Naive thymus-derived CD4-positive, alpha-beta T cell (primary cell): ENCODE measurements at places on chromosomes 1 and 21. TPM values are rescaled to one million over a fixed set of nuclear protein-coding genes. Genes with fewer than 3 reads are reported as not detected.
A peak's percentile ranks its signal among the peaks of the same experiment; 100 is the strongest.

- peak; percentile 20 for DNase-seq
These were observed 46.1 kb upstream of the BACE2 start for GRCh38 chr21:41121785-41122415.

DNA sequence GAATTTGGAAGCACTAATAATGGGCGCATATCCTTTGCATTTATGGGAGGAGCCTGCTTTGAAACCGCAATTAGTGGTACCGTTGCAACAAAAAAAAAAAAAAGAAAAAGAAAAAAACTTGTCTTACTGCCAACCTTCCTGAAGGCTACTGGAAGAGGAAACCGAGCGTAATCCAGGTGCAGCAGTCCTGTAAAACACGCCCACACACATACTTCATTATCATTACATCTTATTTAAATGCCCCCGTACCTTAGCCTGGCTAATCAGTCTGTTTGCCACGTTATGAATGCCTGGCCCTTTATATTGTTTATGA lies 686 bp upstream of the ZNF281 start:
- no peak for DNase-seq

GRCh38 chr21:15306271-15306670 lies 241.5 kb upstream of the NRIP1 start:
- DNase-seq, result no peak

GRCh38 chr1:72830606-72831390 lies 548.5 kb upstream of the NEGR1 start:
- DNase-seq, result no peak

DNA sequence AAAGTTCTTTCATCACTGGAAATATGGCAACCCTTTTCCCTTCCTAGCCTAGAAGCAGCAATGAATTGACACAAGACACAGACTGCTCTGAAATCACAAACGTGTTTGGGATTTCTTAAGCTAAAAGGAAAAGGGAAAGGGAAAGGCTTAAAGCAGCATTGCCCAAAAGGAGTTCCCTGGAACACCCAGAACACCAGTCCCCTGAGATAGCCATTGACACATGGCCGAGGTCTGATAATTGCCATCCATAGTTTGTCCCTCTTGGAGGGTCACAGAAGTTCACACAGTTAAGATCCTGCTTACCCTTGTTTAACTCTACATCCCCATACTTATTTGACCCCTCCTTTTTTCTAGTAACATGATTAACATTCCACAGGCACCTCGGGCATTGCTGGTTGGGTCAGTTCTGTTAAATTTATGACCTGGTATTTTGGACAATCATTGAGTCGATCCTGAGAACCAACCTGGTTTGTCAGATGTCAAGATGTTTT lies 72.9 kb downstream of the ZNF281 start:
- no peak for DNase-seq

GRCh38 chr1:204331847-204332487 lies 27.8 kb downstream of the PLEKHA6 start:
- no peak for DNase-seq

DNA sequence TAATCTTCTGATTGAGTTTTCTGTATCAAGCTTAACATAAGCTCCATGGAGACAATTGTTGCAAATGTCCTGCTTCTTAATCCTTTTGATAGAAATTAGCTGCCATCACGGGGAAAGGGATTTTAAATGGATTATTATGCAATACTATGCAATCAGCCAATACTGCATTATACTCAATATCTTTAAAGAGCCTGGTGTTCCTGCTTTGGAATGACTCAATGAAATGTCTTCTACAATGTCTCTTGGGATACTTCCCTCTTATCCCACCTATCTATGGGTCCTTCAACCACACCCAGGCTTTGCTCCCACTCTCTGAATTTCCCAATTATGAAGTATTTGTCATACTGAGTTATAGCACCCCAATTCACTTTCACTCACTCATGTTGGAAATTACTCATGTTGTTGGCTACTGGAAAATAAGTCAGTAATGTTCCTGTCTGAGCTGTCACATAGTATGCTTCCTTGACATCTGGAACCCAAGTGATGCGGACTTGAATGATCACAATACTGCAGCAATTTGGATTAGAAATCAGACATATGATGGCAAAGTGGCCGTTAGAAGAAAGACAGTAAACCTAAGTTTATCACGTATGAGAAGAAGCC lies 85.0 kb downstream of the TPR start:
- no peak for DNase-seq

DNA sequence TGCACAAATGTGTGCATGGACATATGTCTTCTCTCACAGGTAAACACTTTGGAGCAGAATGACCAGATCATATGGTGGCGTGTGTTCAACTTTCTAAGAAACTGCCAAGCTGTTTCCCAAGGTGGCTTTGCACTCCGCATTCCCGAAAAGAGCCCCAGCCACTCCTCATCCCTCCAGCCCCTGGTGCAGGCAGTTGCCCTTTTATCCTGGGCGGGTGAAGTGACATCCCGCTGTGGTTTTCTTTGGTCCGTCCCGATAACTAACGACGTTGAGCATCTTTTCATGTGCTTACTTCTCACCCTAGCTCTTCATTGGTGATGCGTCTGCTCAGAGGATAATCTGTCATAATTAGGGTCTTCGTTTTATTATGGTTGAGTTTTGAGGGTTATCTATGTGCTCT lies 612.5 kb downstream of the MATN1 start:
- no peak for DNase-seq

GRCh38 chr1:203275656-203276272 lies 29.6 kb upstream of the BTG2 start:
- no peak for DNase-seq

- no peak for DNase-seq
These were observed 302.7 kb downstream of the DUSP10 start for GRCh38 chr1:221439008-221439746.

DNA sequence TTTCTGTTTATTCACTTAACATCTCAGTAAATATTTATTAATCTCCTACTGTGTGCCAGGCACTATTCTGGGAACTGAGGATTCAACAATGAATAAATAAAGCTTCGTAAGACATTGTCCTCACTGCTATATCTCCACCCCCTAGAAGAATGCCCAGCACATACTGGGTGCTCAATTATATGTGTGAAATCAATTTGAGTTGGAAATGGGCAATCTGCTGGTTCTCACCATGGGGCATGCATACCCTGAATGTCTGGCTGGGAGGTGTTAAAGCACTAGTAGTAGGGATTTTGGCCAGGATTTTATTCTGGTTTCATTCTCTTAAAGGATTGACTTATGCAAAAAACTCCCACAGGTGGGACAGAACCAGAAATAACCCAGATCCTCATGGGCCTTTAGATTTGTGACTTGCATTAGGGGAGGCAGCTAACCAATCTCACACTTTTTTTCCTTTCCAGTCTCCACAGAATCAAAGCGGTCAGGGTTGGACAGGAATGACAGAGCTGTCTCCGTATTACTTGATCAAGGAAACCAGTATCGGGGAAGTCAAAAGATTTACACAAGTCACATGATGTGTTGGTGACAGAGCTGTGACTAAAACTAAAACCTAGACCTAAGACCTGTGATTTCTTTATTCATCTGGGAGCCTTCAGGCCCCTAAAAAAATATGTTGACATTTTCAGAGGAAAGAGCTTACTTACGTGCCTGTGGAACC lies 12.8 kb downstream of the GFI1 start:
- no peak for DNase-seq

DNA sequence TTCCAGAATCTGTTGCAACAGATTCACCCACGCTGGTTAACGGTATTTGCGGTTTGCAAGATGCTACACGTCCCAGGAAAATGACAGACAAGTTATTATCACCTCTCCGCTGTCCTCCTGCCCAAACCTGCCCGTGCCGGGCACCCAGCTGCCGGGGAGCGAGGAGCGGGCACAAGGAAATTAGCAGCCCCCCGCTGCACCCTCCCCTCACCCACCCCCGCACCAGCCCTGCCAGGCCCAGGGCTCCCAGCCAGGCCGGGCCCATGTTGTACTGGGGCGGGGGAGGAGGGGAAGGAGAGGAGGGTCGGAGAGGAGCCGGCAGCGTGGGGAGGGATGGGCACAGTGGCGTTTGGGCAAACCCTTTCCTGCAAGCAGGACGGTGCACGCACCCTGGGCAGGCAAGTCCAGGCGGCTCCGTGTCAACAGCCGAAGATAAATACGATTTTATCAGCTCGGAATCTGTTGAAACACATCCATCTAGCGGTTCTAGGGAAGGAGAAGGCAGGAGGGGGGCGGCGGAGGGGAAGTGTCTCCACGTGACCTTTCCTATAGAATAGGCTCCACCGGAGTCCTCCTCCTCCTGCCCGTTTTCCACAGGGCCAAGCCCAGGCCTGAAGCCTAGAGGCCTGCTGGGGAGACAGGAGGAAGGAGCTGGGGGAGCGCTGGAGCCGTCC lies 35.1 kb upstream of the CCDC27 start:
- no peak for DNase-seq

- DNase-seq, result no peak
These were observed 3.1 kb downstream of the BNIPL start for GRCh38 chr1:151039521-151039920.

GRCh38 chr21:33387294-33387693 lies 15.9 kb upstream of the IFNGR2 start:
- DNase-seq, result no peak

- DNase-seq, result no peak
These were observed 290.2 kb downstream of the KIF26B start for GRCh38 chr1:245444945-245445344.

GRCh38 chr1:225848030-225848955 lies 33.9 kb downstream of the TMEM63A start:
- peak; percentile 57 for DNase-seq

DNA sequence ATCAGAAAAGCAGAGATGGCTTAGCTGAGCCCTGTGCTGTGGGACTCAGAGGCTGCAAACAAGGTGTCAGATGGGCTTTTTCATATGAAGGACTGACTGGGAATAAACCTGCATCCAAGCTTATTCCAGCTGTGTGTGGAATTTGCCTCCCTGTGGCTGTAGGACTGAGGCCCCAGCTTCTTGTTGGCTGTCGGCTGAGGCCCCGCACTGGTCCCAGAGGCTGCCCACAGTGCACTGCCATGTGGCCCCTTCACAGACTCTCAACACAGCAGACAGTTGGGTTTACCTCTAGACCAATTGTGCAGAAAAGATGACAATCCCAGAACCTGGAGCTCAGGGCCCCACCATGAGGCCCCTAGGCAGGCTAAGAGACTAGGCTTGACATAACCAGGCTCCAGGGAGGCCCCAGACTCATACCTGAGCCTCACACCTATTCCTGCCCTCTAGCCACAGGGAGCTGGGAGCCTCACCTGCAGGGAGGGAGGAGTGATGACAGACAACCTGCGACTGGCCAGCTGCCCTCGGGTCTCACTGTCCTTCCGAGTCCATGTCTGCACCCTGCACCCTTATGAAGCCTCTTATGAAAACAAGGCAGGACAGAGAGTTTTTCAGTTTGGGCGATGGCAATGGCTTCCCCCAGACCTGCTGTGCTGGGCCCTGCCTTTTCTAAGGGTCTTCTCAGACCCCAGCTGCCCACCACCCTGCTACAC lies 615.5 kb downstream of the NPHP4 start:
- DNase-seq, result no peak

DNA sequence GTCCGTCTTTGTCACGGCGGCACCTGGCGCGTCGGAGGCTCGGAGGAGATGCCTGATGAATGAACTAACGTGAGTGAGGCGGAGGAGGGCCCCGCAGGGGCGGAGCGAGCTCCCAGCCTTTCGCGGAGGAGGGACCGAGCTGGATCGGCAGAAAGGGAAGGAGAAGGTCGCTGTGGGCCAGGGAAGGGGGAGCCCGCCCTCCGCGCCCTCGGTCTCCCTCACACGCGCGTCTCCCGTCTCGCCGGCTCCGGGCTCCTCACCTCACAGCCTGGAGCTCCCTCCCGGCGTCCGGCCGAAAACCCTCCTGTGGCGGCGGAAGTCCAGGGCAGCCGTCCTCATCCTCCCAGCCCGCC lies 519 bp downstream of the ZNF496 start:
- peak; percentile 65 for DNase-seq

DNA sequence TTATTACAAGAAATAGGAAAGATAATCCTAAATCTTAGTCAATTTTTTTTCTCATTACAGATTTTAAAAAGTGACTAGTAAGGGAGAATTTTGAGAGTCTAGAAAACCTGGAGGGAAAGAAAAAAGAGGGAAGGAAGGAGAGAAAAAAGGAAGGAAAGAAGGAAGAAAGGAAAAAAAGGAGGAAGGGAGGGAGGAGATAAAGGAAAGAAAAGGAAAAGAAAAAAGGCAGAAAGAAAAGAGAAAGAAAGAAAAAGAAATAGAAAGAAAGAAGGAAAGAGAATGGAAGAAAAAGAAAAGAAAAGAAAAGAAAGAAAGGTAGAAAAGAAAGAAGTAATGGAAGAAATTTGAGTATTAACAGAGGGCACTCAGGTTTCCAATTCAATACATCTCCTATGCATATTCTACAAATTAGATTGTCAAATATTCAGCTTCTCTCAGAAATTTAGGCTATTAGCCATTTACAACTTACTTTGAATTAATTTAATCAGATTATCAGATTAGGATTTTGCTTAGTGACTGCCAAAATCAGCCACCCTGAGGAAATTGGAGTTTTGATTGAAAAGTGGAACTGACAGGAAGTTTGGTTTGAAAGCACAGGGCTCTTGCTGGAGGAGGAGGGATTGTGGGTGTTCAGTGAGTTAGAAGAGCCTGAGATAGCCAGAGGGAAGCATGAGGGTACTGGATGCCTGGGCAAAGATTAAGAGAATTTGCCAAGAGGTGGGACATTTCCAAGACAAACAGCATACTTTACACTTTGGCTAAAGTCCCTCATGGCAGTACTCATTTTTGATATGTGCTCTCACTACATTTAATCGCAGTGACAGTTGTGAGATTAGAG lies 677.8 kb downstream of the USP25 start:
- no peak for DNase-seq

The TMEM52 gene
- polyA plus RNA-seq, result 0.45 TPM

The ZNF697 gene
- not detected for polyA plus RNA-seq

The KCNE2 gene
- not detected for polyA plus RNA-seq

The SLC6A17 gene
- polyA plus RNA-seq, result not detected

The GBP5 gene
- polyA plus RNA-seq, result 30.0 TPM

The DRAXIN gene
- 0.03 TPM for polyA plus RNA-seq

The C8B gene
- polyA plus RNA-seq, result not detected

The KIF2C gene
- polyA plus RNA-seq, result 0.52 TPM

The ASAP3 gene
- polyA plus RNA-seq, result 0.47 TPM

The CLDN14 gene
- polyA plus RNA-seq, result not detected

The KRTAP21-2 gene
- not detected for polyA plus RNA-seq
